ENCODE measurements at places on chromosomes 6 and 20.

GRCh38 chr20:8523684-8524083 lies 391.6 kb downstream of the PLCB1 start:
- DNase-seq, result no peak

DNA sequence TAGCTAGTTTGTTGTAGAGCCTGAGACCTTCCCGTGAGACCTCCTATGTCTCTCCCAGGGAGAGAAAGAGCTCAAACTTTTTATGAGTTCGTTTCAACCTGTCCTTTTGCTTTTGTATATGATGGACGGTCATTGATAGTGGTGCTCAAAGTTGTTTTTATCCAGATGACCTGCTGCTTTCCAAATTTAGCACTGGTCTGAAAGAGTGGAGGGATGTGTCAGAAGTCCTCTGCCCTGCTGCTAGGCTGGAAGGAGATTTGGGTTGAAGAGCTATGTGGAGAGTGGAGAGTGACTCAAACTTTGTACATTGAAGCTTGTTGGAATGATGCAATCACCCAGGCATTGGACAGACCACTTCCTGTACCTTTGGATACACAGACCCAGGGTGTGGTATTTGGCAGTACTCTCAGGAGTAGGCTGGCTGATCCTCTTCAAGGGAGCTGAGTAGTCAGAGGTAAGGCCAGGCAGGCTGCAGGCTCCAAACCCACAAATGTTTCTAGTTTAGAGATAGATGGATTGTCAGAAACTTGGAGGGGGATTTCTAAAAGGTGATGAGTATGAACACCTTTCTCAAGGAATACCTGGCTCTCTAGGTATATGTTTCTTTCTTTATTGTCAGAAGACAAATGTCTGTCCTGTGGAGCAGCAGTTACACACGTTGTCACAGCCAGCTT lies 49.4 kb upstream of the RREB1 start:
- peak; percentile 99 for DNase-seq

- DNase-seq, result no peak
Measured at GRCh38 chr20:4811661-4812181, 90.0 kb downstream of the PRND start.

- DNase-seq, result no peak
Measured at GRCh38 chr6:158627168-158627939, 17.2 kb downstream of the DYNLT1 start.

DNA sequence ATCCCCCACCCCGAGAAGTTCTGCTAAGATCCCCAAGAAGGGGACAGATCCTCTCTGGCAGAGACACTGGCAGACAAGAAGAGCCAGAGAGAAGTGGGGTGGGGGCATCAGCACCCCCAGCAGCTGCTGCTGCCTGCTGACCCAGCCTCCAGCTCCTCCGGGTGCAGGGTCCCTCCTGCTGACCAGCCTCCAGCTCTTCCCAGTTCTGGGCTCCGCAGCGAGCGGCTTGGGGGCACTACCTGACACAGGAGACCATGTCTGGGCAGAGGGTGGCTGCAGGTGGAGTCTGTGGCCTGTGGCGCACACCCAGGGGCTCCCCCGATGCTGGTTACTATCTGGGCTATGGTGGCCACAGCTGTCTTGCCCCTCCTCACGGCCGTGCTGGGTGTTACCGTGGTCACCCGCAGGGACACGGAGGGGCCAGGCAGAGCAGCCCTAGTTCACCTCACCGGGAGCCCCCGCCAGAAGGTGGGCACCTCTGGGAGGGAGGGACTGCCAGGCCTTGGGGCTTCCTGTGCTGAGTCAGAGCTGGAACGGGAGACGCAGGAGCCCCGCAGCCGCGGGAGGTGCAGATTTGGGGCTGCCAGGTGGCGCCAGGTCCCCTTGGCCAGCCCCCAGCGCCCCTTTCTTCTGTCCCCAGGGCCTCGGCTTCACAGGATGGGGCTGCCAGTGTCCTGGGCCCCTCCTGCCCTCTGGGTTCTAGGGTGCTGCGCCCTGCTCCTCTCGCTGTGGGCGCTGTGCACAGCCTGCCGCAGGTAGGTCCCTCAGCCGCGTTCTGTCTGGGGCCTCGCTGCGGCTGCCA lies 630 bp downstream of the LIME1 start:
- DNase-seq, result no peak

GRCh38 chr6:141359953-141360352 lies 772.8 kb upstream of the GJE1 start:
- DNase-seq, result no peak

DNA sequence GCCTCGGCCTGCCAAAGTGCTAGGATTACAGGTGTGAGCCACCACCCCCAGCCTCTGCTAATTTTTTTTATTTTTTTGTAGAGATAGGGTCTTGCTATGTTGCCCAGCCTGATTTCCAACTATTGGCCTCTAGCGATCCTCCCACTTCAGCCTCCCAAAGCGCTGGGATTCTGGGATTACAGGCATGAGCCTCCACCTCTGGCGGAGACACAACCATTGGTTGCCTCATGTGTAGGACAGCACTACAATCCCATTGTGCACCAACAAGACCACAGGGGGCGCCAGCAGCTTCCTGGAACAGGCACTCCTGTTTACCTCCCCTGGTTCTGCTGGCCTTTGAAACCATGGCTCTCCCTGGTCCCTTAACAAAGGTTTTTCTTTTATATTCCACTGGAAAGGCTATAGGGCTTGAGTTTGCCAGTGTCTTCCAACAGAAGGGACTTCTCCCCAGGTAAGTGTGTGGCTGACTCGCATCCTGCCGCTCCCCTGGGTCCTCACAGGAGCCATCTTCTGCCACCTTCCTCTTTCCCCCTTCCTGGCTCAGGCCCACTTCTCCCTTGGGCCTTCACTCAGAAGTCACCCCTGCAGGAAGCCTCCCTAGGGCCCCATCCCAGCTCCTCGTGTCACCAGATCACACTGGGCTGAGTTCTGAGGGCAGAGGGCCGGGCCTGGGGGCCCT lies 39.2 kb upstream of the TLDC2 start:
- no peak for DNase-seq

DNA sequence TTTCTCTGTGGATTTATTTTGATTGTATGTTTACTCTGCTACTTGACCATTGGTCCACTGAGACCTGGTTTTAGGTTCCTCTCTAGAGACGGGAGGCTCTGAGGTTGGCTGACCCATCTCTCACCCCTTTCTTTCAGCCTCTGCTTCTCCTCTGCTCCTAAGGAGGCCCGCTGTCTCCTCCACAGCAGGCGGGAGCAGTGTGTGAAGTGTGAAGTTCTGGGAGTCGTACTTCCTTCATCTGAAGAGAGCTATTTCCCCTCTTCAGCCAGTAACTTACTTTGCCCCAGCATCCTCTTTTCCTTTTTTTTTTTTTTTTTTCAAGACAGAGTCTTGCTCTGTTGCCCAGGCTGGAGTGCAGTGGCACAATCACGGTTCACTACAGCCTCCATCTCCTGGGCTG lies 21.1 kb downstream of the PDRG1 start:
- DNase-seq, result no peak

Data from epithelial cell of prostate (primary cell).